Caki2 (cell line): ENCODE measurements at places on chromosomes 13 and 19.

- no peak for DNase-seq
Measured at GRCh38 chr19:32674153-32674930, 638 bp downstream of the ANKRD27 start.

DNA sequence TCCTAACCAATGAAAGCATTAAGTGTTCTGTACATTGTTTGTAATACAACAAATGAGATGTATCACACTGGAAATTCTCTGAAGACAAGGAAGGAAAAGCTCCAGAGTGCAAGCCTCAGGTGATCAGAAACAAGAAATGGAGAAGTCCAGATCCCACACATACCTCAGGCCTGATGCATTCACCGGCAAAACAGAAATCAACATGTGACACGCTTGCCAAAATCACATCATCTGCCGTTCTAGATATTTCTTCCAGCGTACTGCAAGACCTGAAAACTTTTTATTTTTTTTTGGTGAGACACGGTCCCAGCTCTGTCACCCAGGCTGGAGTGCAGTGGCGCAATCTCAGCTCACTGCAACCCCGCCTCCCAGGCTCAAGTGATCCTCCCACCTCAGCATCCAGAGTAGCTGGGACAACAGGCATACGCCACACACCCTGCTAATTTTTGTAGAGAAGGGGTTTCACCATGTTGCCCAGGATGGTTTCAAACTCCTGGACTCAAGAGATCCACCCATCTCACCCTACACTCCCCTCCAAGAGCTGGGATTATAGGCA is 48.6 kb downstream of the FOXO1 start:
- DNase-seq: no peak

- no peak for DNase-seq
Measured at GRCh38 chr19:14446336-14447036, 13.4 kb downstream of the PKN1 start.

DNA sequence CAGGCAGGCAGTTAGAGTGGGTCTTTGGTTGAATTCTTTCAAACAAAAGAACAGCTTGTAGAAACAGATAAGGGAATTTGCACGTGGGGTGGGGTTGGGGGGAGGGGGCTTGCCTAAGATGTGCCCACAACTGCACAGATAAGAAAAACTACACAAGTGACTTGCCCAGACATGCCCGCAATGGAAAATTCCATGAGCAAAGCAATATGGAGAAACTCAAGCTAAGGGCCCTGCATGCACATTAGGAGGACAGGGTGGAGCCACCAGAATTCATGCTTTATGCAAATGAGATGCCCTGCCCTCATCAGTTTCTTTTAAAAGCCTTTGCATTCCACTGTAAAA is 755.6 kb upstream of the MIR17HG start:
- DNase-seq: no peak

DNA sequence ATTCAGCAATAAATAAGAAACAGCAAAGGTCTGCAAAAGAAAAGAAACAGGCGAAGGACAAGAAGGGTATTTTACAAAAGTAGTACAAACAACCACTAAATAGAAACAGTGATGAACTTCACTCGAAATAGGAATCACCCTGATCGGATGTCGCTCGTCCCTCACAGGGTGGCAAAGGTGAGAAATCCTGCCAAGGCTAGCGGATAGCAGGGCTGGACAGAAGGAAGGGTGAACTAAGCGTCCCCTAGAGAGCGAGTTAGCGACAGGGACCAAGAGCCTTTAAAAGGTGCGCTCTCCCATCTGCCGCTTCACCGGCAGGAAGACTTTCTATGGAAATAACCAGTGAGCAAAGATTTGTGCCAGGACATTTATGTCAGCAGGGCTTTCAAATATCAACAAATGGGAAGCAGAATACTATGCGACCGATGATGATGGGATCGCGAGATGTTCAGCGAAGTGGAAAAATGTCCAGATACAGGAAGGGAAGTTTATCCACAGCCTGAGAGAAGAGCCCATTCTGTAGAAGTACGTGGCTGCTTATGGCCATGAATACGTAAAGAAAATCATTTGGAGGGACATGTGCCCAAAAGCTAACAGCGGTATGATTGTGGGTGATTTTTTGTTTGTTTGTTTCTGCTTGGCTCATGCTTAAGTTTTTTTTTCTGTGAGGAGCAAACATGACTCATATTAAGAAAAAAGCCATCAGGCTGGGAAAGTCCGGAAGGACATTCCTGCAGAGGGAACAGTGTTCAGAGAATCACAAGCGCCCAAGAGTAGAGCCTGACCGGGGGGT is 18.9 kb downstream of the ELAVL1 start:
- peak; percentile 71 for DNase-seq

- DNase-seq: peak; percentile 91
Measured at GRCh38 chr19:46791944-46792343, 3.5 kb upstream of the SLC1A5 start.

GRCh38 chr13:34847766-34848165 is 94.3 kb upstream of the NBEA start:
- no peak for DNase-seq

GRCh38 chr19:13057147-13057572 is 45.5 kb downstream of the LYL1 start:
- DNase-seq: no peak

GRCh38 chr19:57583521-57584416 is at the start of gene ZIK1:
Gene ZIK1, plus strand, starts transcription at chr19:57584145. Its CDS starts 212 bp downstream, at chr19:57584357.
- DNase-seq: peak; percentile 72

DNA sequence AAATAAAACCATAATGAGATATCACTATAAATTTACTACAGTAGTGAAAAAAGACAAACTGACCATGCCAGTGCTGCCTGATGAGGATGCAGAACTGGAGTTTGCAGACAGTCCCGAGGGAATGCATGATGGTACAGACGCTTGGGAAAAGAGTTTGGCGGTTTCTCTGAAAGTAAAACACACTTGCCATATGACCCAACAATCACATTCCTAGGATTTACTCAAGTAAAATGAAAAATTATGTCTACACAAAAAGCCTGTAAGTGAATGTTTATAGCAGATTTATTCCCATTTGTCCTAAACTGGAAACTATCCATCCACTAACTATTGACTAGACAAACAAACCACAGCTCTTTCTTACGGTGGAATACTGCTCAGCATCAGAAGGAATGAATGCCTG is 271.0 kb downstream of the DNAJC15 start:
- DNase-seq: no peak

DNA sequence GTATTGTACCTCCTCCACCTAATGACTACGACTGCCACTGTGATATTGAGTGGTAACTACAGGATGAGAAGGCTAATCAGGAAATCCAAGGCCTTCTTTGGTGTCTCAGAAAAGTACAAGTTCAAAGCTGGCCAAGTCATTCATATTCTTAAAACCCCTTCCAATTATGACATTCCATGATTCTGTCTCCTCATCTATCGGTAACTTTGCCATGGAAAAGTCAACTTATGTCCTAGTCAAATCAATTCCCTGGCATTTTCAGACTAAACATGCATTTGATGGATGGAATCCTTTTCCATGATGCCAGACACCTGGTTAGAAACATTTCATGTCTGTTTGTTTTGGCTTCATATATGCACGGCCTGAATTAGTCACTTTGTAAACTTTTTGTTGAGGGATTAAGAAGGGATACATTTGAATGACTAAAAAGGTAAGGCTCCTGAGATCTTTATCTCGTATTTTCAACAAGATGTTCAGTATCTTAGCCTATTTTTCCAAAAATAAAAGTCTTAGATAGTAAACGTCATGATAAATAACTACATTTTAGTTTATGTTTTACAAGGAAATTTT is 186.5 kb downstream of the NHLRC3 start:
- DNase-seq: no peak

- no peak for DNase-seq
Measured at GRCh38 chr13:51328488-51328887, 11.0 kb upstream of the SERPINE3 start.

- DNase-seq: no peak
Measured at GRCh38 chr13:83953916-83954315, 71.6 kb upstream of the SLITRK1 start.

- no peak for DNase-seq
Measured at GRCh38 chr19:10118960-10119359, 739 bp downstream of the EIF3G start.

- DNase-seq: no peak
Measured at GRCh38 chr19:13827656-13828055, 32.4 kb downstream of the ZSWIM4 start.

GRCh38 chr13:94946039-94946438 is 233.7 kb upstream of the SOX21 start:
- no peak for DNase-seq

DNA sequence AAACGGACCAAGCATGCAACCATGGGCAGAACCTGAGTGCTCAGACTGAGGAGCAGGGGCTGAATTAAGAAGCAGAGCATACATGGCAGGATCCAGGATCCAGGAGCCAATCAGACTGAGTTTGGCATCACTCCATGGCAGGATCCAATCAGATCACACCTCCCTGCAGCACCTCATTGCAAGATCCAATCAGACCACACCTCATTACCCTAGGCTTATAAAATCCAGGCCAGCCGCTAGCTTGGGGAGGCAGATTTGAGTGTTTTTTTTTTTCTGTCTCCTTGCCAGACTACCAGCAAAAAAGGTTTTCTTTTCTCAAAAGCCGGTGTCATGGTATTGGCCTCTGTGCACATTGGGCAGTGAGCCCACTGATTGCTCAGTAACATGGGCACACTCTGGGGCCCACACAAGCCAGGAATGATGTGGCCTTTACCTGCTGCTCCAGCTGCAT is 127.9 kb upstream of the GJB6 start:
- peak; percentile 53 for DNase-seq

- no peak for DNase-seq
Measured at GRCh38 chr13:35530147-35530546, 53.7 kb upstream of the MAB21L1 start.

- no peak for DNase-seq
Measured at GRCh38 chr13:77678691-77679235, 18.7 kb upstream of the SLAIN1 start.

- DNase-seq: peak; percentile 88
Measured at GRCh38 chr19:12766051-12766521, 9.3 kb downstream of the HOOK2 start.

- no peak for DNase-seq
Measured at GRCh38 chr19:38900202-38900629, 447 bp downstream of the NFKBIB start.

- no peak for DNase-seq
Measured at GRCh38 chr19:3995607-3996006, 10.3 kb upstream of the EEF2 start.

- no peak for DNase-seq
Measured at GRCh38 chr13:35993686-35994085, 137.5 kb downstream of the DCLK1 start.

- DNase-seq: no peak
Measured at GRCh38 chr19:30083125-30083681, 141.2 kb downstream of the URI1 start.

DNA sequence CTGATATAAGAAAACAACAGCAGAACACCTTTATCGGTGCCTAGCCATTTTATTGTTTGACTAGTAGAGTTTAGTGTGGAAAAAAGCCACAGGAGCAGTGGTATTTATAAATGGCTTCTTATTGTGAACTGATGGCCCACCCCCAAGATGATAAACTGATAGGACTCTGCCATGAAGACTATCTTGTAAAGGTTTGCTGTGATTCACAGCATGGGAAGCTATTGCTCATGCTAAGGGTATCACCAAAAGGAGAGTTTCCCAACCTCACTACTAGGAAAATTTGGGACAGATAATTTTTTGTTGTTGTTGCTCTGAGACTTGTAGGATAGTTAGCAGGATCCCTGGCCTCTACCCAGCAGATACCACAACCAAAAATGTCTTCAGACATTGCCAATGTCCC is 12.0 kb upstream of the SLC7A1 start:
- DNase-seq: no peak

GRCh38 chr13:87893186-87893585 is 222.0 kb downstream of the SLITRK5 start:
- no peak for DNase-seq

- no peak for DNase-seq
Measured at GRCh38 chr13:71659404-71659803, 207.6 kb downstream of the DACH1 start.

DNA sequence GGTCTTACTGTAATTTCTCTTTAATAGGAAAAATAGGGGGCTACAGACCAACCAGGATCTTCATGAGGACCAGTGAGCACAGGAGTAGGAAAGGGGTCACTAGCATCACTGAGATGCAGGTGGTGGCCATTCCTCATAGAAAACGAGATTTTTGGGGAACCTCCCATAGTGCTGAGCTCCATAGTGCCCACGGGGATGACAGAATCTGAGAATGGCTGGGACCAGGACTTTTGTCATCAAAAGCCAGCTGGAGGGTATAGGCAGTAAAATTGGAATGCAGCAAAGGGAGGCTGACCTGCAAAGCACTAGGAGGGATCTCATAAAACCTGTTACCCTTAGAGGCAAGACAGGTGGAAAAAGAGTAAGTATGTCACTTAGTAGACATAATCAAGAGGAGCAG is 28.4 kb upstream of the CEACAM21 start:
- DNase-seq: no peak

DNA sequence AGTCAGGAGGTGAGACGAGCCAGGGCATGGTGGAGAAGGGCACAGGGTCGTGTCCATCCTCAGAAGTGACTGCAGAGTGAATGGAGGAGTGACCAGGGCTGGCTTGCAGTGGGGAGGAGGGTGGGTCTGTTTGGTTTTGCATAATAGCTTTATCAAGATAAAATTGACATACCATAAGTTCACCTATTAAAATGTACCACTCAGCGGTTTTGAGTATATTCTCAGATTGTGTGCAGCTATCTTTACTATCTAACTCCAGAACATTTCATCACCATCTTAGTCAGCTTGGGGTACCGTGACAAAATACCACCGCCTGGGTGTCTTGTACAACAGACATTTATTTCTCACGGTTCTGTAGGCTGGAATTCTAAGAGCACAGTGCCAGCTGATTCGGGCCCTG is 13.2 kb downstream of the ZNF8 start:
- no peak for DNase-seq

- DNase-seq: no peak
Measured at GRCh38 chr19:32436692-32437091, 31.1 kb downstream of the DPY19L3 start.

DNA sequence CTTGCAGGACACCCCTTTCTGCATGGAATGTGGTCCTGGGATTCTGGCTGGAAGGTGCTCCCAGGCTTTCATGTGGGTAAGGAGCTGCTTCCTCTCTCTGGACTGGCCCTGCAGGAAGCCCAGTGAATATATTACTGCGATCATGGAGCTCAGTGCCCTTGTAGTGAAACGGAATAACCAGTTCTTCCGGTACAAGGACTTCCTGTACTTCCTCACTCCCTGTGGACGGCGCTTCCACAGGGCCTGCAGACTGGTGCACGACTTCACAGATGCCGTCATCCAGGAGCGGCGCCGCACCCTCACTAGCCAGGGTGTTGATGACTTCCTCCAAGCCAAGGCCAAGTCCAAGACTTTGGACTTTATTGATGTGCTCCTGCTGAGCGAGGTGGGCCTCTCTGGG is 8.0 kb downstream of the CYP4F8 start:
- DNase-seq: no peak
